Articular chondrocyte of knee joint (primary cell): ENCODE measurements at places on chromosomes 7 and 10. TPM values are rescaled to one million over a fixed set of nuclear protein-coding genes. Genes with fewer than 3 reads are reported as not detected.

ATE1 gene
- 32.3 and 35.7 TPM in 2 replicates for total RNA-seq

LIPF gene
- total RNA-seq = not detected in 2 replicates

AOAH gene
- 0.43 TPM in 1 of 2 replicates, not detected in the other for total RNA-seq

IFIT1B gene
- total RNA-seq = not detected in 2 replicates

RBM17 gene
- 35.0 and 41.0 TPM in 2 replicates for total RNA-seq

UNCX gene
- total RNA-seq = not detected in 2 replicates

COBL gene
- 0.11 and 0.13 TPM in 2 replicates for total RNA-seq

TMEM270 gene
- not detected in 2 replicates for total RNA-seq

FGFBP3 gene
- total RNA-seq = 0.32 and 0.91 TPM in 2 replicates

ALOX5 gene
- not detected in 2 replicates for total RNA-seq
